Adipocyte (in vitro differentiated cells): ENCODE measurements at places on chromosomes 3 and 15.
A peak's percentile ranks its signal among the peaks of the same experiment; 100 is the strongest.

- peak; percentile 28 for DNase-seq
Observed at GRCh38 chr3:160685144-160685766, 8.3 kb downstream of the ARL14 start.

GRCh38 chr15:65020419-65020818 is 9.0 kb downstream of the MTFMT start:
- no peak for DNase-seq

- peak; percentile 81 for DNase-seq
Observed at GRCh38 chr3:90091549-90091948, 984.1 kb downstream of the EPHA3 start.

- DNase-seq = no peak
Observed at GRCh38 chr15:64767203-64767602, 8.2 kb downstream of the RBPMS2 start.

DNA sequence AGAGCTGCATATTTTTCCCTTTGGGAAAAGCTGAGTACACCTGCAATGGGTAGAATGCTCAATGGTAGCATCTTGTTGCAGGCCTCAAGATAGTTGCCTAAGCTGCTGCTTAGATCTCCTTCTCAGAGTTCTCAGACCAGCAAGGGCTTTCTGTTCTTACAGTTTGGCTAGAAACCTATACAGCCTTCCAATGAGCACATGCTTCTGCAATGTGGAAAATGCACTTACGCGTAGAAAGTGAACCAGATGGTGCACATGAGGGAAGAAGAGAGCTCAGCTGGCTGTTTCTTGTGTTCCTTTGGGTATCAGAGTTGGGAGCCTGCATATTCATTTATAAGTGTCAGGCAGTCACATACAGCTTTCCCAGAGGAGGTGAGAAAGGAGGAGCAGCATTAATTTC is 136.4 kb downstream of the B3GALNT1 start:
- peak; percentile 43 for DNase-seq

DNA sequence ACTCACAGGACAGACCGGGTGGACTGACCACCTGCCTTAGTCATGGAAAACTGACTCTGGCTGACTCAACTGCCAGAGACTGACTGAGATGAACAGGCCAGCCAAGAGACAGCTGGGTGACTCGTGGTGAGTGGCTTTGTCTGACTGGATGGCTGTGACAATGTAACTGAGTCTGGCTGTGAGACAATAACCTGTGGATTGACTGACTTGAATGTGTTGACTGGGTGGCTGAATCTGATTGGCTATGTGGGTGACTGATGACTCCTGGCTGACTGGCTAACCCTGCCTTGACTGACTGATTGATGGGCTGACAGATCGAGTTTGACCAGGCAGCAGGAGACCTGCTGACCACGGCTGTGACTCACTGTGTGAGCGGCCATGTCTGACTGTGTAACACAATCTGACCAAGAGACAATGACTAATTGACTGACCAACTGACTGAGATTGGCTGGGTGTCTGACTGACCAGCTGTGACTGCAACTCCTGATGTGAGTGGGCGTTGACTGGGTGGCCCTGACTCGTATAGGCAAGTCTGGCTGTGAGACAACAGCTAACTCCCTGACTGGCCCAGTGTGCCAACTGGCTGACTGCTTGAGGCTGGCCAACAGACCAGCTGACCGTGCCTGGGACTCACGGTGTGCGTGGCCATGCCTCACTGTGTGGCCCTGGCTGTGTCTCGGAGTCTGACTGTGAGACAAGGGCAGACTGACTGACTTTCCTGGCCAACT is 509.1 kb downstream of the SHQ1 start:
- peak; percentile 82 for DNase-seq

- DNase-seq = no peak
Observed at GRCh38 chr3:47541583-47542108, 28.1 kb upstream of the ELP6 start.

GRCh38 chr15:76935620-76936019 is 4.1 kb downstream of the RCN2 start:
- no peak for DNase-seq

- DNase-seq = peak; percentile 20
Observed at GRCh38 chr15:65423976-65424679, 1.4 kb upstream of the IGDCC4 start.

DNA sequence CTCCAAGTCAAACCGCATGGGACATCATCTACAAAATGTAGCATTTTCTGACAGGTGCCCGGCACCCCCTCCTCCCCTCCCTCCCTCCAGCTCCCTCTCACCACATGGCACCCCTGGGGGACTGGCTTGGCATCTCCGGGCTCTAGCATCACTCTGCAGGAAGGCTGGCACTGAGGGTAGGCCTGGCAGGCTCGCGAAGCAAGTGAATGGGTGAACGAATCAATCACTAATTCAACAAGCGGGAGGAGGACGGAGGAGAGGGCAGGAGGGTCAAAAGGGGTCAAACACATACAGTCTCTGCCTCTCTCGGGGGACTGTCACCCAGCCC is 155.7 kb downstream of the NUP210 start:
- no peak for DNase-seq
